ENCODE measurements at places on chromosomes 4 and X.

DNA sequence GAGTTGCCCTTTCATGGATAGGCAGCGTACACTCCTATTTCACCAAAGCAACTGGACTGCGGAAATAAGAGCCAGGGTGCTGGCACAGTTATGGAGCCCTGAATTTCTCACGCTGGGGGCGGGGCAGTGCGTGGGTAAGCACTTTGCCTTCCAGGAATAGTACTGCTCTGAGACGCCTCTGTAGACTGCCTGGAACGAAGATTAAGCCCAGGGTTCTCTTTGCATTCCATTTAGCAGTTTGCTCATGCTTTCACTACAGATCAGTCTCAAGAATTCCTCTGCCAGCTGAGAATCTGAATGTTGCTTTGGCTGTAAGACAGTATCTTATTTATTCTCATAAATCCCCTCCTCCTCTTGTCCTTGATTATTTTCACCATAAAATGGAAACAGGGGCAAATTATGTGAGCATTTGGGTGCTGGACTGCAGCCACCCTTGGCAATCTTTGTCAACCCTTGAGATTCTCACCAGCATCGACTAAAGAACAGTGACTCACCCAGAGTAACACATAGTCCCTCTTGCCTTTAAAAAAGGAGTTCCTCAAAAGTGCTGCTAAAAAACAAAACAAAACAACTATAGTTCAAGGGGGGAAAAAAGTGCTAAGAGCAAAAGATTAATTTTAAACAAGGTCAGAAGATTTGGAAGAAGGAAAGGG, 88.9 kb upstream of the CITED1 start:
- DNase-seq = no peak

GRCh38 chr4:26412381-26413372, 77.6 kb downstream of the CCKAR start:
- DNase-seq = no peak

GRCh38 chrX:111376897-111377578, 35.0 kb downstream of the DCX start:
- no peak for DNase-seq

GRCh38 chr4:126611900-126612299, 1020.9 kb upstream of the INTU start:
- DNase-seq = no peak

DNA sequence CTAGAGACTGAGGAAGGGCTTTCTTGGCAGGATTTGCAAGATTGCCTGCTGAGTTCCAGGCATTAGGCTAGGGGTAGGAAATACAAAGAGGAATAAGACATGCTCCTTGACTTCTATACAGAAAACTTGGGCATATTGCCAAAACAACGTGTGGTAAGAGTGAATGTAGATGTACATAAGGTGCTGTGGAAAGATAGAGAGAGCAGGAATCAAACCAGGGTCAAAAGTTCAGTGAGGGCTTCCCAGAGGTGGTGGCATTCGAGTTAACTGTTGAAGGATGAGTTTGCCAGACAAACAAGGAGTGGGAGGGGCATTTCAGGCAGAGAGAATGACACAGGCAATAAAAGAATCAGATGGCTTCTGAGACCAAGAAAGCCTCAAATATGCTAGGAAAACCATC, 187.9 kb downstream of the KDR start:
- DNase-seq = no peak

- DNase-seq = no peak
Measured at GRCh38 chr4:17230727-17231126, 281.2 kb downstream of the QDPR start.

- no peak for DNase-seq
Measured at GRCh38 chrX:20637351-20637750, 370.6 kb upstream of the RPS6KA3 start.

GRCh38 chr4:166895771-166896170, 338.5 kb downstream of the SPOCK3 start:
- DNase-seq = no peak

DNA sequence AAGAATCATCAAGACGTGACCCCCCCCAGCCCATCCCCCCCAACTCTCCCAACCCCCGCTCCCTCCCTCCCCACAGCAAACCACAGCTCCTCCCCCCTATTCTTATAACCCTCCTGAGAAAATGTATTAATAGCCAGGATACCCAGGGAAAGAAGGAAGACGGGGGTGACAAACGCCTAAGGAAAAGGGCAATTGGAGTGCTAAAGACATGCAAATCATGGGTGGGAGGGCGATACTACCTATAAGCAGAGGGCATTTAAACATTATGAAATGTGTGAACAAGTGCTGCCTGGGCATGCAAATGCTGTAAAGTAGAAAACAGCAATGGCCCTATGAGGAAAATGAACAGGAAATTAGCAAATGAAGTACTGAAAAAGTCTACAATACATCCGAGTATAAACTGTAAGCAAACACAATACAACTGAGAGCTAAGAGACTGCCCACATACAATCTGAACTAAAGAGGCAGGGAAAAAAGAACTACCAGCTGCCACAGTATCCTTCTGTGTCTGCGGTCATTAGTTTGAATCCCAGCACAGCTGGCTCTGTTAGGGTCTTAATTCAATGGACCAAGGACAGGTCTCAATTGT, 2.4 kb downstream of the CXXC4 start:
- no peak for DNase-seq

GRCh38 chr4:1523907-1524636, 117.8 kb upstream of the NKX1-1 start:
- no peak for DNase-seq

GRCh38 chr4:151430740-151431457, 21.9 kb downstream of the FHIP1A start:
- DNase-seq = no peak

DNA sequence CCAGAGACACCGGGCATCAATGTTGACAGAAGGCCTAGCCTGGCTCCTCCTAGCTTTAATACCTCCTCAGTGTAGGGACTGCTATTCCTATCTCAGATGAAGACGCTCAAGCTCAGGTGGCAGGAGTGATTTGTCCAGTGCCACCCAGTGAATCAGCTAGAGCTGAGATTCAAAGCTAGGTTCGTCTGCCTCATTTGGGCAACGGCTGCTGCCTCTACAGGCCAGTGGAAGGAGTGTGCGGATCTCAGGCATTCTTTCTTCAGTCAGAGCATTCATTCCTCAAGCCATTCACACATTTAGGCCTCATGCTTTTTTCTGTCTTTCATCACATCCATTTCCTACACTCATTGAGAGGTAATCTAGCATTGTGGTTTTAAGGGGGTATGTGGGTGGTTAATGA, 7.3 kb downstream of the TSR2 start:
- no peak for DNase-seq
